ENCODE measurements at places on chromosomes 7 and 10.

DNA sequence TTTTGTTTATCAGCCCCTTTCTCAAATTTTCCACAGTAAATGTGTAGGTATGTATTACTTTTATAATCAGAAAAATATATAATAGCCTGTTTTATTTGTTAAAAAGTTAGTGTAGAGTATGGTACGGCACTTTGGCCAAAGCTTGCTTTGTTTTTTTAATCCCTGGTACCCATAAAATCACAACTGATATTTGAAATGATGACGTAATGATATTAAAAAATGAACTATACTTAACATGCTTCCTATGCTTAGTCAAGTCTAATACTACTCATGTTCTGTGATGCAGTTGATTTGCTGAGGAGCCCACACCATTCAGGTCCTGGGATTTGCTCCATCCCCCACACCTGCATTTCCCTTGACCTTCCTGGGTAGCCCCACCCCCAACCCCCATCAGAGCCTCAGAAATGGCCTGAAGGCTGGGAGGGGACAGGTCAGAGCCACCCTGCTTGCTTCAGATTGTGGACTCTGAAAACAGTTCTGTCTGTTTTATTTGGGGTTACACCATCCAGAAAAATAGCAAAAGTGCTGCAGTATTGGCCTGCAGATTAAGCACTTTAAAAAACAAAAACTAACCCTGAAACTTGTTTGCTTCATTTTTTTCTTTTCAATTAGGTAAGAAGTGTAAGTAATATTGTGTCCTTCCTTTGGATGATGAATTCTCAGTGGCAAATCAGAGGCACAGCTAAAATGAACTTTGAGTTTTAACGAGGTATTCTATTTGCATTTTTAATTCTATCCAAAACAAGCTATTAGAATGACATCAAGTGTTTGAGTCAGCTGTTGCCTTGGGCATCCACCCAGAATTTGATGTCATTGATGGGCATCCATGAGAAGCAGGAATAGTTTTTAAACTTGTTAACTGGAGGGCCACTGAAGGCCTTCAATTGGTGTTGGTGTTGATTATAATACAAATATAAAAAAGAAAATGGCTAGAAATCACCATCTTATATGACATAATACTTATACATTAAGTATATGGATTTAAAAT, 23.3 kb downstream of the PLCE1 start:
- no peak for DNase-seq

GRCh38 chr10:63462442-63462841, 3.3 kb downstream of the JMJD1C start:
- DNase-seq = no peak

GRCh38 chr10:52452600-52453493, 138.8 kb downstream of the DKK1 start:
- DNase-seq = no peak

GRCh38 chr10:17423632-17424186, 30.7 kb downstream of the ST8SIA6 start:
- no peak for DNase-seq

DNA sequence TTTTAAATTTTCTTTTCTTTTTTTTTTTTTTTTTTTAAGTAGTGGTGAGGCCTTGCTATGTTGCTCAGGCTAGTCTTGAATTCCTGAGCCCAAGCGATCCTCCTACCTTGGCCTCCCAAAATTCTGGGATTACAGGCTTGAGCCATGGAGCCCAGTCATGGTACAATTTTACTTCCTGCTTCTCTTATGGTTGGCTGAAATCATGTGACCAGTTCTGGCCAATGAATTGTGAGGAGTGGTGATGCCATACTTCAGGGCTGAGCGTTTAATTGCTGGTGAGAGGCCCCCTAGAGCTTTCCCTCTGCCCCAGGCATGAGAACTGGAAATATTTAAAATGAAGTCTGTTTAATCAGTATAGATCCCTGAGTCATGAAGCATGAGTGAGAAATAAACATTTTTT, 22.2 kb upstream of the BAIAP2L1 start:
- no peak for DNase-seq

GRCh38 chr7:74066626-74067025, 17.0 kb upstream of the LIMK1 start:
- DNase-seq = peak; percentile 61

DNA sequence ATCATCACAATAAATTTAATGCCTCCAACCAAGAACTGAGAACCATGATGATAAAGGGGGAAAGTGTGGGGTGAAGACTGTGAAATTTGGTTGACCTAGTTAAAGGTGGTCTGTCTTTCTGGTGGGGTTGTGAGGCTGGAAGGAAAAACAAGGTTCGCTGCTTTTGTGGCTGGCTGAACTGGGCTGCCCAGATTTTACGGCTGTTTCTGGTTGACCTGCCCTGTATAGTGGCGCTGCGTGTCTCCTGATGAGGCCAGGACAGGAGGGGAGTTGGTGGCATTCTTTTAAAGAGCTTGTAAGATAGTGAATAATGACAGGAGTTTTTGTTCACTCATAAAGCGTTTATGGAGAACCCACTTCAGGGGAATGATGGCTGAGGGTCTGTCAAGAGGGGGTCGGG, 101.8 kb downstream of the CYP26A1 start:
- DNase-seq = no peak

- DNase-seq = no peak
These were observed 10.8 kb downstream of the CCNY start for GRCh38 chr10:35347121-35347562.

DNA sequence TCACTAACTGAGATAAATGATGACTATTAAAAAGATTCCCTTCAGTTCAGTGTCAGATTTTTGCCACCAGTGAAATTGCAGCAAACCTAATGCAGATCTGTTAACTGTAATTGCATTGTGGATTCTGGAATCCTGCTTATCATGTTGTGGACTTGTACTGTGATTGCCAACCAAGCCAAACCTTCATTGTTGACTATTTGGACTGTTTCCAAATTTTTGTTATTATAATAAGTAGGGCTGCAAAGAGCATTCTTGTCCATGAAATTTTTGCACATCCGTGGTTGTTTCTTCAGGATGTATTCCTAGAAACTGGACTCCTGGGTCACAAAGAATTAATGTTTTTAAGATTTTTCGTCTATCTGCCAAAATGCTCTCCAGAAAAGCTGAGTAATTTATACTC, 281.6 kb upstream of the ZMIZ1 start:
- DNase-seq = no peak

- no peak for DNase-seq
These were observed 12.4 kb upstream of the FZD1 start for GRCh38 chr7:91251877-91252276.

DNA sequence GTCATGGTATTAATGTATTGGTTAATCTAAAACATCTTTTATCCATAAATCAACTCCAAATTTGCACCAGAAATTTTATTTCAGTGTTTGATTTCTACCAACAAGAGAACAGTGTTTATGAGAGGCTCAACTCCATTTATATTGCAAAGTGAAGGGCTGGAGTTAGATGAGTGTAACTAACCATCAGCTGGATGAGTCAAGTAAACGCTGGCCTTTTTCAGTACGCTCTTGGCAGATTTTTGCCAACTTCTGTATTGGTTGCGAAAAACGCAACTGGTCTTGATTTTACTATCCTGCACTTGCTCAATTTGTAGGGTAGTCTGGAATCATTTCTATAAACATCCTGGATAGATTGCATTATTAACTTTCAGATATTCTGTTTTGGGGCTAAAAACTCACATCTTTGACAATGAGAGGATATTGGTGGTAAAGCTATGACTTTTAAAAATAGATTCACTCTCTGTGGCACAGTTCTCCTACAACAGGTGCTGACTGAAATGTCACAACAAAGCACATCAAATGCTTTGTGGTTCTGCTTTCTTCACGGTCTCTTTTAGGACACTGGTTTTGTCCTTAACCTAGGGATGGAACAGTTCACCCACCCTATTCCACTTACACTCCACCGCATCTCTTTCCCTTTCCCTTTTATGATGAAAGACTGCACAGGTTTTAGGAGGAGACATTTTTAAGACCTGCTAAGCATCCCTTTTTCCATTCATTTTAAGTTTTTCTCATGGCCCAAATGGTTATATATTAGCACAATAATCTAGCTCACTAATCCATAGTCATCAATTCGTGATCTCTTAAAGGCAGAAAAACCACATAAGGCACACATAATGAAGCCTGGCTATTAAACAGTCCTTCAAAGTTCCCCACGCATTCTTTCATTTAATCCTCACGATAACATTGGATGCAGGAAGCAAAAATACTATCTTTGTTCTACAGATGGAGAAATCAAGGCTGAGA, 12.8 kb downstream of the CACNA2D1 start:
- no peak for DNase-seq

- peak; percentile 87 for DNase-seq
These were observed at the start of gene ENO4 for GRCh38 chr10:116849248-116850057. Gene ENO4, plus strand, starts transcription at chr10:116849499. Its CDS starts 68 bp downstream, at chr10:116849567.

DNA sequence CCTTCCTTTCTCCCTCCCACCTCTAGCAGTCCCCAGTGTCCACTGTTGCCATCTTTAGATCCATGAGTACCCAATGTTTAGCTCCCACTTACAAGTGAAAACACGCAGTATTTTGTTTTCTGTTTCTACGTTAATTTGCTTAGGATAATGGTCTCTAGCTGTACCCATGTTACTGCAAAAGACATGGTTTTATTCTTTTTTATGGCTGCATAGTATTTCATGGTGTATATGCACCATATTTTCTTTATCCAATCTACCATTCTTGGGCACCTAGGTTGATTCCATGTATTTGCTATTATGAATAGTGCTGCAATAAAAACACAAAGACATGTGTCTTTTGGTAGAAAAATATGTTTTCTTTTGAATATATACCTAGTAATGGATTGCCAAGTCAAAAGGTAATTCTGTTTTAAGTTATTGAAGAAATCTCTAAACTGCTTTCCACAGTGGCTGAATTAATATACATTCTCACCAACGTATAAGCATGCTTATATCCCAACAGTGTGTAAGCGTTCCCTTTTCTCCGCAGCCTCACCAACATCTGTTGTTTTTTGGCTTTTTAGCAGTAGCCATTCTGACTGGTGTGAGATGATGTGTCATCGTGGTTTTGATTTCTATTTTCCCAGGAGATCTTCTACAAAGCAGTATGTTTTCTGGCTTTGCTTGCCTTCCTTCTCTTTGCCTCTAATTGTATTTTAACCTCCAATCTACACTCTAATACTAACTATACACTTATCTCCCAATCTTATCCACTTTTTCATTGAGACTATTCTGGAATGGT, 179.5 kb upstream of the PHF14 start:
- no peak for DNase-seq

- DNase-seq = peak; percentile 70
These were observed 674 bp downstream of the AMZ1 start for GRCh38 chr7:2688409-2689342.

DNA sequence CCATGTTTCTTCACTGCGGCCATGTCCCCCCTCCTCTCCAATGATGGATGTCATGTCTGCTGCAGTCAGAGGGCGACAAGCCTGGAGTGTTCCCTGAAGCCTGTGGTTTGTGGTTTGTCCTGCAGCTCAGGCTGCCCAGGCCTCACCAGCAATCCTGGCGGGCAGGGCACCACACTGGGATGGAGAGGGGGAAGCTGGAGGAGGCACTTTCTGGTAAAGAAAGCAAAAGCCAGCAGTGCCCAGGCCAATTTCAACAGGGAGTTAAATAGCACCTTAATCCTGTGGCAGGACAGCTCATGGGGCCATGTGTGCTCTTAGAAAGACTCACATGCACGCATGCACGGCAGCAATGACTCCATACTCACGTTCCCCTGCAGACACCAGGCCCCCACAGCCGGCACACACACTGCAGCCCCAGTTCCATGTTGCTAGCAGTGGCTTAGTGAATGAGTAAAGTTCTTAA, 158.3 kb downstream of the EGFR start:
- DNase-seq = no peak

DNA sequence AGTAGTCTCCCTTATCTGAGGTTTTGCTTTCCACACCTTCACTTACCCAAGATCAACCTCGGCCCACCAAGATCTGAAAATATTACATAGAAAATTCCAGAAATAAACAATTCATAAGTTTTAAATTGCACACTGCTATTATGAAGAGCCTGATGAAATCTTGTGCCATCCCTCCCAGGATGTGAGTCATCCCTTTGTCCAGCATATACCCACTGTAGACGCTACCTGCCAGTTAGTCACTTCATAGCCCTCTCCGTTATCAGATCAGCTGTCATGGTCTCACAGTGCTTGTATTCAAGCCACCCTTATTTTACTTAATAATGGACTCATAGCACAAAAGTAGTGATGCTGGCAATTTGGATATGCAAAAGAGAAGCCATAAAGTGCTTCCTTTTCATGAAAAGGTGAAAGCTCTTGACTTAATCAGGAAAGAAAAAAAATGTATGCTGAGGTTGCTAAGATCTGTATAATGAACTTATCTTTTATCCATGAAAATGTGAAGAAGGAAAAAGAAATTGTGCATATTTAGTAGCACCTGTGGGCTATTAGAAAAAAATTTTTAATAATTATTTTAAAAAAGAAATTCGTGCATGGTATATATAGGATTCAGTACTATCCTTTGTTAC, 9.8 kb upstream of the MRPS16 start:
- no peak for DNase-seq

DNA sequence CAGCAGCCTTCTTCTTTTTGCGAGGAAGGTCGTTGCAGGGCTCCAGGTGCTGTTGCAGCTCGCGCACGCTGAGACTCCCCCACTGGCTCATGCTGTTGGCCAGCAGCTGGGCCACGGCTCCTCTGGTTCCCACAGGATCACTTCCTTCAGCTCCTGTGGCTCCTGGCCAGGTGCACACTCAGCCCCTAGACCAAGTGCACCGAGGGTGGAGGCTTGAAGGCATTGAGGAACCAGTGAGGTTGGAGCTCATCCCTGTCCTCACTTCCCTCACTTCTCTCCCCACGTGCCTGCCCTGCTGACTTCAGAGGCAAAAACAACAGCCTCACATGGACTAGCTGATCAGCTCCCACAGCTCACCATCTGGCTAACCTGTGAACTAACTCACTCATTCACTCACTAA, 46.2 kb upstream of the ADRB1 start:
- DNase-seq = no peak

DNA sequence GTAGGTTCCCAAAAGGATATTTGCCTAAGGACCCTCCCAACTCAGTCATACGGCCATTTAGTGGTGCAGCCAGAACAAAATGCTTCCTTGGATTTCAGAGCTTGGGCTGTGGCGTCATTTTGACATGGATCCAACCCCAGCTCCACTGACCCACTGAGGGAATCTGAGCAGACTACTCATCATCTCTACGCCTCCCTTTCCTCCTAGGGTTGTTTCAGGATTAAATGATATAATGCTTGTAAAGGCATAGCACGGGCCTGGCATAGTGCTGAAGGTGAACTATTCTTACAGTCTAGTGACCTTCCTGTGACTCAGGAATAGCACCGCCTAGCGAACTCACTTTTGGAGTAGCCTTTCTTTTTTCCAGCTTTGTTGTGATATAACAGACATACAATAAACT, 70.3 kb upstream of the LOXL4 start:
- no peak for DNase-seq

GRCh38 chr7:27124096-27124901, 6.3 kb downstream of the HOXA4 start:
- no peak for DNase-seq

- no peak for DNase-seq
These were observed 458.6 kb downstream of the PLXNA4 start for GRCh38 chr7:132117636-132118035.

DNA sequence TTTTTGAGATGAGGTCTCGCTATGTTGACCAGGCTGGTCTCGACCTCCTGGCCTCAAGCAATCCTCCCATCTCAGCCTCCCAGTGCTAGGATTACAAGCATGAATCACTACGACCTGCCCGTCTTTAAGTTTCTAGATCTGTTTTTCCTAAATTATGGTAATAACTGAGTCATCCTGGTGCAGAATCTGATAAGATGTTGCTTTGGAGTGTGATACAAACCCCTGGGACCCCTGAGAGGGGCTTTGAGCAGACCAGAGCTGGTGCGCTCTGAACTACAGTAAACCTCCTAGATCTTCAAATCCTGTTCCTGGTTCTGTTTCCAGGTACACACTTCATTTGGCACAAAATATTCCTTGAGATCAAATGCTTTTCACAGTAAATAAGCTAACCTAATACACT, 34.2 kb downstream of the RPP38 start:
- no peak for DNase-seq
